Hematopoietic multipotent progenitor cell treated with erythropoietin and hydrocortisone succinate and interleukin-3 and kit ligand, for 4 days (in vitro differentiated cells): ENCODE measurements at places on chromosomes 1 and 21.

DNA sequence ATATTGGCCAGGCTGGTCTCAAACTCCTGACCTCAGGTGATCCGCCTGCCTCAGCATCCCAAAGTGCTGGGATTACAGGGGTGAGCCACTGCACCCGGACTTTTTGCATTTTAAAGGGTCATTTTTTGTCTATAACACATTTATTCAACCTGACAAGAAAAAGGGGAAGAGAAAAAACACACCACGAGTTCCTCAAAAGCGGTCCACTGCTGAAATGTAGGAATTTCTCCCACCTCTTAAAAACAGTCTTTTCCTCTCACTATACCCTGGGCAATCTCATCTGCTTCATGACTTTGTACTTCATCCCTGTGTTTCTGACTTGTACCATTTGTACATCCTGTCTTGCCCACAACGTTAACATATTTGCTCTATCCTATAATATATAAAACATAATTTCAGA lies 413.3 kb upstream of the PTBP2 start:
- peak; percentile 34 for DNase-seq

GRCh38 chr1:198295225-198295624 lies 138.4 kb downstream of the NEK7 start:
- no peak for DNase-seq

GRCh38 chr1:40653851-40654537 lies 11.5 kb downstream of the RIMS3 start:
- DNase-seq, result peak; percentile 47

- DNase-seq, result no peak
Measured at GRCh38 chr1:206600527-206600926, 11.7 kb downstream of the EIF2D start.

DNA sequence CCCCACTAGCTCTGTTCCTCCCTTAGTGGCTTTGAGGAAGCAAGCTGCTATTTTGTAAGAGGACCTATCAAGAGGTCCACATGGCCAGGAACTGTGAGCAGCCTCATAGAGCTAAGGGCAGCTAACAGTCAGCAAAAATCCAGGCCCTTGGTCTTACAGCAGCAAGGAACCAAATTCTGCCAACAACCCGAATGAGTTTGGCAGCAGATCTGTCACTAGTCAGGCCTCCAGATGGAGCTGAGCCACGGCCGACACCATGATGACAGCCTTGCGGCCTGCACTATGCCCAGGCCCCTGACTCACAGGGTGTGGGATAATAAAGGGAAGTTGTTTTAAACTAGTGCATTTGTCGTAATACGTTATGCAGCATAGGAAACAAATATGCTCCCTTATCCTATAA lies 28.0 kb upstream of the H3-3A start:
- peak; percentile 95 for DNase-seq

- no peak for DNase-seq
Measured at GRCh38 chr21:28590676-28591075, 402.0 kb downstream of the LTN1 start.

DNA sequence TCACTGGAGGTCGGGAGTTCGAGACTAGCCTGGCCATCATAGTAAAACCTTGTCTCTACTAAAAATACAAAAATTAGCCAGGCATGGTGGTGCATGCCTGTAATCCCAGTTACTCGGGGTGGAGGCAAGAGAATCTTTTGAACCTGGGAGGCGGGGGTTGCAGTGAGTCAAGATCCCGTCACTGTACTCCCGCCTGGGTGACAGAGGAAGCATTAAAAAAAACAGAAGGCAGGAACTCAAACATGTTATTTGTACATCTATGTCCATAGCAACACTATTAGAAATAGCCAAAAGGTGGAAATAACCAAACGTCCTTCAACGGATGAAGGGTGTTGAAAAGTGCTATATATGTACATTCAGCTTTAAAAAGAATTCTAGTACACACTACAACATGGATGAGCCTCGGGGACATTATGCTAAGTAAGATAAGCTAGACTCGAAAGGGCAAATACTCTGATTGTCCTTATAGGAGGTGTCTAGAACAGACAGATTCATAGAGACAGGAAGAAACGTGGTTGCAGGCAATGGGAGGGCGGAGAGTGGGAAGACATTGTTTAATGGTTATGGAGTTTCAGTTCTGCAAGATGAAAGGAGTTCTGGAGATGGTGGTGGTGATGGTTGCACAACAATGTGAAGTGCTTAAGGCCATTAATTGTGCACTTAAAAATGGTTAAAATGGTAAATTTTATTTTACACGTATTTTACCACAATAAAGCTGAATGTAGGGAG lies 19.2 kb downstream of the NLRP3 start:
- DNase-seq, result no peak

GRCh38 chr1:224054012-224054411 lies 59.9 kb upstream of the FBXO28 start:
- DNase-seq, result peak; percentile 28

DNA sequence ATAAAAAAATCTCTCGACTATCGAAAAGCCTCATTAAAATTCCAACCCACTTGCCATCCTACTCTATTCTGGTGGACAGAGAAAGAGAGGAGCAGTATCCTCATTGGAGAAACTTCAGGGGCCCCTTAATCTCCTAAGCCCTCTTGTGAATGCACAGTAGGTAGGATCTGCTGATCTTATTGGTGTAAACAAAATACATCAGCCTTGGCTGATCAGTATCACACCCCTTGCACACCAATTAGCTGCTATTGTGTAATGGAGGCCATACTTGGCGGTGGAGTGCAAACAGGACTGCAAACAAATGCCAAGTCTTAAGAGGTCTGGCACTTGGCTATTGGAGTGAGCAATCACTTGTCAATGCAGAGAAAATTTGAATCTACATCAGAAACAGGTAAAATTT lies 15.7 kb downstream of the VCAM1 start:
- no peak for DNase-seq

GRCh38 chr1:28933277-28933676 lies 18.9 kb downstream of the EPB41 start:
- no peak for DNase-seq
